ENCODE measurements at places on chromosomes 13 and 19.
A peak's percentile ranks its signal among the peaks of the same experiment; 100 is the strongest.

- DNase-seq, result no peak
Measured at GRCh38 chr13:26996965-26997752, 174.5 kb downstream of the USP12 start.

DNA sequence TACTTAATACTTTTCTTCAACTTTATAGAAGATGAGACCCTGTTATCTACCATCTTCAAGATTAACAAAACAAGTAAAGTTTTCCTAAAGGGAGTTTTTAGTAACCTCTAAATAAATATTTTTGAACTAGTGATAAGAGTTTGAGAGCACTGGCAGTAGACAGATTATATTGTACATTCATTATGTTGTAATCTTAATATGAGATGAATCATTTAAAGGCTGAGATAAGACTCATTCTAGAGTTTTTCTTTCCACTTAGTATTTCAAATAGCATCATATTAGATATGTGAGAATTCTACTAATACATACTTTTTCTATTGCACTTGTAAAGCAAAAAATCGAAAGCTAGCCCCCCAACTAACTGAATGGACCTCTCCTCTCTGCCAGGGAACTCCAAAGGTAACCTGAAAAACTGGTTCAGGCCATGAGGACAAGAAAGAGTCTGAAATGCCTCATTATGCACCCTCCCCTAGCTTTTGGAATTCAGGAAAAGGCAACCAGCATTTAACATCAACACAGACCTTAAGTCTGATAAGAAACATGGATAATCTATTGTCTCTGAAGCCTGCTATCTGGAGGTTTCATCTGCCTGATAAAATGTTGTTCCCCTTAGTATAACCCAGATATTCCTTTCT is 875.4 kb upstream of the SLC10A2 start:
- no peak for DNase-seq

DNA sequence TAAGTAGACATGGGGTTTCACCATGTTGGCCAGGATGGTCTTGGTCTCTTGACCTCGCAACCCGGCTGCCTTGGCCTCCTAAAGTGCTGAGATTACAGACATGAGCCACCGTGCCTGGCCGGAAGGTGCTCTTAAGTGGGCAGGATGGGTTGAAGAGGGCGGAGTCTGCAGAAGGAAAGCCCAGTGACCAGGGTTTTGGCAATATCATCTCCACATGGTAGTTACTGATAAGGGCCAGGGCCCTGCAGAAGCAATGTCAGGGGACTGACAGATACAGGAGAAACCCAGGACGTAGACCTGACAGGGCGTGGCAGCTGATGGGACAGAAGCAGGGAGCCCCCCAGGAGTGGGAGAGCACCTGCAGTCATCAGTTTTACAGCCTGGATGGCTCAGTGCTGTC is 45.7 kb upstream of the RNF113B start:
- DNase-seq, result no peak

- no peak for DNase-seq
Measured at GRCh38 chr19:16604615-16605014, 23.4 kb downstream of the MED26 start.

DNA sequence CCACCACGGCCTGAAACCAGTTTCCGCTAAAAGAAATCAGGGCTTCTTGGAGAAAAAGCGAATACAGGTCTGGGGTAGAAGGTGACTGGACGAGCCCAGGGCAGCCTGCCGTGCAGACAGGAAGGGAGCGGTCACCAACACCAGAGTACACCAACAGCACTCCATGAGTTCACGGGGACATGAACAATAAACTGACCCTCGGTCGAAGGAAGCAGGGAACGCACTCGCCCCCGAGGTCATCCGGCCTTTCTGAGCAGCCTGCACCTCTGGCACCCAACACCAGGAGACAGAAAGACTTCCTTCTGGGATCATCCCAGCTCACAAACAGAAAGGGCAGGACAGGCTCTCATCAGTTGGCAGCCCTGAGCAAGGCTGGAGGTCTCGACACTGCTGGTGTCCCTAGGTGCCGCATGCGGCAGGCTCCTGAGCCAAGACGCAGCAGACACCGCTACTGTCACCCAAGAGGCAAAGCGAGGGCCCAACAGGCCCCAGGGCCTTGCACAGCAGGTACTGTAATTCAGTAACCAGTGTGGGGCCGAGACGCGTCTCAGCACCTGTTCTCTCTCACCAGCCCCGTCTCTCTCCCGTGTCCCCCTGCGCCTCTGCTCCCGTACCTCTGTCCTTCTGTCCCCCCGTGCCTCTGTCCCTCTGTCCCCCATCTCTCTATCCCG is 18.0 kb downstream of the DCUN1D2 start:
- no peak for DNase-seq

GRCh38 chr19:5877427-5877826 is 7.1 kb upstream of the FUT5 start:
- no peak for DNase-seq

DNA sequence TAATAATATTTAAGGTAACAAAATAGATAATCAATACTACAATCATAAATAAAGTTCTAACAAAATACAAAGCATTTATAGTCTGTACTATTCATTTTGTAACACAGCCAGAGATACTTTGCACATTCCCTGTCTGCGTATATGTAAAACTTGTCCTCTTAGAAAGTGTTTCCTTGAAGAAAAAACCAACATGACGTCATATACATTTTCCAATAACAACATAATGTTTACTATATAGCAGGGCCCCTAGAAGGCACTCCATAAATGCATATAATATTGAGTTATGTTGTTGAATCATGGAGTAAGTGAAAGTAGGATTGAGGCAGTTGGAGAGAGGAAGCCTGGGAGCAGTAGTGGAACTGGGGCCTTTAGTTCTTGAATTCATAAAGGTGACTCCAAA is 371.4 kb upstream of the HTR2A start:
- no peak for DNase-seq

DNA sequence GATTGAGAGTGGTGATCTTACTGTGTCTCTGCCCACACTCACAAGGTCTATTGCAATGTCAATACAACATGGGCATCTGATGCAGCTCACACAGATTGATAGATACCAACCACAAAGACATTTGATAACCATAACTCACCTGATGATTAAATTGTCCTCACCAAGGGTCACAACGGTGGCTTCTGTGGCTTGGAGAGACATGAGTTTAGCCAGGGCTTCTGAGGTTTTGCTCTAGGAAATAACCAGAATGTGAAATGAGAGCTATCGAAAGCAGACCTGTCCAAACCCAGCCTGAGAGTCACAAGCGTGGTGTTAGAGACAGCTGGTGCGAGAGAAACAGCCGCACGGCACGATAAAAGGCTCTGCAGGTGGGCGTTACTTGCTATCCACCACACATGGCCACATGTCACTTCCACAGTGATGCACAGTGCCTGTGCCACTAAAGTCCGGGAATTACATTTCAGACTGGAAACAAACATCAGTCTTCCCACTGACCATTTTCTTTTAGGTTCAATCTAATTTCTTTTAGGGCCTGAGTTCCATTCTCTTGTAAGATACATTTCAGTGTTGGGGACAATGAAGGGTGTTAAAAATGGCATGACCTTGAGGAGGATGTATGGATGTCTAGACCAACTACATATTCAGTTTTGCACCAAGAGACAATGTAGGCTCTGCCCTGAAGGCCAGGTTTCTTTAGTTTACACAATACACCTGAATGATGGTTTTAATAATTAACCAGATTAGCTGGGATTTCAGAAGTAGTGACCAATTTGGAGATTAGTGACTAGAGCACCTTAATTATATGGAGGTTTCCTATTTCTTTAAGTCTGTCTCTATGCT is 53.7 kb downstream of the ATP7B start:
- no peak for DNase-seq

GRCh38 chr19:52946322-52947310 is 16.1 kb downstream of the ZNF816 start:
- peak; percentile 44 for DNase-seq

DNA sequence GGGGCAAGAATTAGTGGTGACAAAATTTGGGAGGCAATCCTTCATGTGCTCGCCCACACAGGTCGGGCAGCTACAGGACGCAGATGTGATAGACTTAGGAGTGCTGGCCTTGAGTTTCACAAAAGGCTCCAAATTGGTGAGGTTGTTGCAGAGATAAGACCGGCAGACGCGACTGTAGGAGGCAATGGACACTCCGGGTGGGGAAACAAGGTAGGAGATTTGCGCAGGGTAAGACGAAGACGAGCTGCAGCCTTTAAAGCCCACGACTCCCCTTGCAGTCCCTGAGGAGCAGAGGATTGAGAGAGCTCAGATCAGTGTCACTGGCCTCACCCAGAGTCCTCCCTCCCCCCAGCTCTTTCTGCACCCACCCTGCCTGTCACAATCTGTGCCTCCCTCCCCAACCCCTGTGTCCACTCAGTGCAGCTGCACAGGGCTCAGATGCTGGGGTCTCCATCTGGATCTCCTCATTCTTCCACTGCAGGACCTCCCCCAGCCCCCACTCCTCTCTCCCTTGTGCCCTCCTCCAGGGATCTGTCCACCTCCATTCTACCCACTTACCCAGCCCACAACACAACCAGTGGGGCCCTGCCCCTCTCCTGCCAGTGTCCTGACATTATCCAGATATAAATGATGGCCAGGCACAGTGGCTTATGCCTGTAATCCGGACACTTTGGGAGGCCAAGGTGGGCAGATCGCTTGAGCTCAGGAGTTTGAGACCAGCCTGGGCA is 6.3 kb downstream of the LYPD4 start:
- DNase-seq, result no peak

DNA sequence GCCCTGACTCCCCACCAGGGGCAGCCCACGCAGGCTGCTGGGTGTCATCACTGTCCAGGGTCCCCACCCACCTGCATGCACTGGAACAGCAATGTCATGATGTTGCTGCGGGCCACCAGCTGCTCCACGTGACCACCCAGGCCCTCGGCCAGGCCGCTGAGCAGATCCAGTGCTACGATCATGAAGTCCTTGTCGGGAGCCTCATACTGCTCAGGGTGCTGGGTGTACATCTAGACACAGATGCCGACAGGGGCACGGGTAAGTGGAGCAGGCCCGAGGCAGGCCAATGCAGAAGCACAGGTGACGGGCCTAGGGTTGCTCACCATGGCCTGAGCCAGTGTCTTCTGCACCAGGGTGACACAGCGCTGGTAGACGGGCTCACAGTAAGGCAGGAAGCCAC is 8.7 kb upstream of the FBXW9 start:
- no peak for DNase-seq

- DNase-seq, result no peak
Measured at GRCh38 chr13:99258946-99259345, 767 bp upstream of the GPR18 start.

DNA sequence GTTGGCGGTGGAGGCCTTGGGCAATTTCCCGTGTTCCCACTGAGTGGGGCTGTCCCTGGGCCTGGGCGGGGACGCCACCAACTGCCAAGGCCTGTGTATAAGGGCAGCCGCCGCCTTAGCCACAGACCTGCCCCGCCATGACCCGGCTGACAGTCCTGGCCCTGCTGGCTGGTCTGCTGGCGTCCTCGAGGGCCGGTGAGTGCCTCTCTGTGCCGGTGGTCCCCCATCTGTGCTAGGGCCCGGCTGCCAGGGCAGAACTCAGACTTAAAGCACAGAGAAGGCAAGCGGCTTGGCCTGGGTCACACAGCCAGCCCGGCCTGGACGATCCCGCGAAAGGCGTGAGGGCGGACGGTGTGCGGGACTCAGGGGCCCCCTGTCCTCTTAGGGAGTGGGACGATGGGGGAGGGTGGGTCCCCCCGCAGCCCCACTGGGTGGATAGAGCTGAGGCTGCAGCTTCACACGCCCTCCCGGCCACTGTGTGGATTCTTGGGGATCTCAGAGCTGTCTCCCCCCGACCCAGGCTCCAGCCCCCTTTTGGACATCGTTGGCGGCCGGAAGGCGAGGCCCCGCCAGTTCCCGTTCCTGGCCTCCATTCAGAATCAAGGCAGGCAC is at the start of gene AZU1:
Gene AZU1, plus strand, starts transcription at position 128 of the 612 bp plus-strand sequence. Its CDS starts 10 bp downstream, at position 138.
- DNase-seq, result no peak

- no peak for DNase-seq
Measured at GRCh38 chr19:30229525-30230174, 142.5 kb upstream of the ZNF536 start.

- DNase-seq, result no peak
Measured at GRCh38 chr13:33640832-33641231, 177.1 kb upstream of the RFC3 start.

- DNase-seq, result no peak
Measured at GRCh38 chr19:29965492-29965891, 23.5 kb downstream of the URI1 start.

- DNase-seq, result no peak
Measured at GRCh38 chr13:51122868-51123566, 11.9 kb upstream of the C13orf42 start.

DNA sequence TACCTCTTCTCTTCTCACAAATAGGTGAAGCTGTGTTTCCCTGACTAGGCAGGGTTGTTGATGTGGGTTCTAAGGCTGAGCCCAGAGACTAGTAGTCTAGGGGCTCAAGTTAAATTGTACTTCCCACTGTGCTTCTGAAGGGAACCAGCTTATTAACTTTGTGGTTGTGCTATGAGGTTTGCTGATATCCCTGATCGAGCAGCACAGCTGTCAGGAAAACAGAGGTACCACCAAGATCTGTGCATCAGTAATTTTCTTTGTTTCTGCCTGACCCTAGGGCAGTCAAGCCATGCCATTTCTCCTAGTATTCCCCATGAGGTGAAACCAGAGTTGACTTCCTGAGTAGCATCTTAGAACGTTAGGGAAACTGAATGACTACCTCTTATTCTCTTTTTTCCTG is 853.8 kb upstream of the MIR17HG start:
- DNase-seq, result no peak

DNA sequence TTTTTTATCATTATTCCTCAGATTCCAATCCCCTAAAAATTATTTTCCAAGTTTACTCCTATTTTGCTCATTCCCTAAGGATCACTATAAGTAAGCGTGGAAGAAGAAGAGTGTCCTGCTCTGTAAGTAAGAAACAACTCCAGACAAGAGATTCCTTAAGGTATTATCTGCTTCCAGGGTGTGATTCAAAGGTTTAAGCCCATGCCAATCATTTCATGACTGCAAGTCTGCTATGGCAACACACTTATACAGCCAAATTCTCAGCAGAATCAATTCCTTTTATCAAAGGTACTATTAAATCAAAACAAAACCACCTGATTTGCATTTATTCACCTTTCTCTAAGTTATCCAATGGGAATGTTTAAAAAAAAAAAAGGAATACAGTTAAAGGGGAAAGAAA is 43.7 kb downstream of the FOXO1 start:
- DNase-seq, result no peak

DNA sequence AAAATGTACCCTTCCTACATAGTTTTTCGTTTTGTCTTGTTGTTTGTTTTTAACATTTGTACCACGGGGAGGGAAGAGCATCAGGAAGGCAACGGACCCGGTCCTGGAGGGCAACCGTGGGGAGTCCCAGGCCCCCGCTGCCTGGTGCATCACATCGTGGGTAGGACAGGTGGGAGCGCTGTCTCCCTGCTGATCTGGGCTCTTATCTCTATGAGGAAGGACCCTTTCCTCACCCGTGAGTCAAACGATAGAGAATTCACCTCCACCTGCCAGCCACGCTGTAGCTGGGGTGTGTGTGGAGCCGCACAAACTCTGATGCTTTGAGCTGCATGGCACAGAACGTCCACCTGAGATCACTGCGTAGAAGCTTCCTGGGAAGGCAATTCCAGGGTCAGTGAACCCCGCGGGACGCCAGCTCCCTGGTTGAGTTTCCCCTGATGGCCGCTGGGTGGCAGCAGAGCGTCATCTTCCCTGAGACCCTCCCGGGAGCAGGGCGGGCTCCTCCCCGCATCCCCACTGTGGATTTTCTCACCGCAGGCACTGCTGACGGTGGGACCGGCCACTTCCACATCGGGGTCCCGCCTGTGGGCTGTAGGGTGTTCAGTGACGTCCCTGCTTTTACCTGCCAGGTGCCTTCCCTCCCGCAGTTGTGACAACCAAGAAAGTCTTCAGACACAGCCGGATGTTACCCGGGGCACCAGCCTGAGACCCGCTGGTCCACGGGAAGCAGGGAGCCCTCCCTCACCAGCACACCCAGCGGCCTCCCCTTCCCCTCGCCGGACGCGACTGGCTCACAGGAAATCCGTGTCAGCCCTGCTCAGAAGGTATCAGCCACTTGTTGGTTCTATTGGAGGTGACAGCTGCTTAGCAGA is 54.7 kb downstream of the ZNF787 start:
- DNase-seq, result peak; percentile 37
